AG09309 (cell line): ENCODE measurements at places on chromosomes 13 and 19.

- no peak for DNase-seq
Observed at GRCh38 chr19:33175886-33176669, 18.1 kb upstream of the LRP3 start.

DNA sequence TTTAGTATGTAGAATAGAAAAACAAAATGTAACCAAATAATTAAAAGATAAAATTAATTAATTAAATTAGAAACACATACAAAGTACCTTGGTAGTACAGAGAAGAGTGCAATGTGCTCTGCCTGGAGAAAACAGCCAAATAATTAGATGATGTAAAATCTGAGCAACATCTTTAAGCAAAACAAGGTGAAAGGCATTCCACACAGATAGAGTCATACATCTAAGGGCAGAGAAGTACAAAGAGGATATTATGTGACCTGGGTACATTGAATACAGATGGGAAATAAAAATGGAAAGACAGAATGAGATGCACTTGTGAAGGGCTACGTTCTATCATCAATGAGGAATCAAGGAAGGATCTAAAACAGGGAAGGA, 25.2 kb upstream of the FNDC3A start:
- no peak for DNase-seq

DNA sequence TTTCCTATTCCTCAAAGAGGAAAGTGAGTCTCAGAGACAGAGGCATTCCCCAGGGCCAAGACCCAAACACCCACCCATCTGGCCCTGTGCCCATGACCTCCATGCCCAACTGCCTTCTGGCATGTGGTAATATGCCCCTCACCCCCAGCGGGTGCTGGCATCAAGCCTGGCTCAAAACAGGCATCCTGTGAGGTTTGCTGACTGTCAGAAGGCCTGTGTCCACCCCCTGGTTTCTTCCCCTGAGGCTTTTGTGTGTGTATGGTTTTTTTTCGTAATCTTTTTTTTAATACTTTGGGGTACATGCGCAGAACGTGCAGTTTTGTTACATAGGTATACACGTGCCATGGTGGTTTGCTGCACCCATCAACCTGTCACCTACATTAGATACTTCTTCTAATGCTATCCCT, 7.6 kb upstream of the KANK2 start:
- DNase-seq = no peak

GRCh38 chr19:33430674-33431277, 57.3 kb downstream of the CEBPG start:
- DNase-seq = no peak

DNA sequence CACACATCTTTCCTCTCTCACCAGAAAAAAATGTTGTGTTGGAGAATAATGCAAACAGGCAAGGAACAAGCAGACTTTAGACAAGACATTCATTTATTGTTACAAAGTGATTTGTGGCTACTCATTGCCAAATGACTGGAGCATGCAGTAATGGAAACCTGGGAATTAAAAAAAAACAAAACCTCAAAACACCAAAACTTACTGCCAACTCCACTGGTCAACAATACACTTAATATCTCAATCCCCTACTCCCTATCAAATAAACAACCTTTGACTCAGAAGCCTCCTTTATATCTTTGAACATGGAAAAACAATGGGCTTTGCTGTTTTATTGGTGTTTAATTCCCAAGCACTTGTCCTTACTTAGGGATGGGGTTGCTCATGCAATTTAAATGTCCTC, 112.8 kb downstream of the POSTN start:
- DNase-seq = no peak

DNA sequence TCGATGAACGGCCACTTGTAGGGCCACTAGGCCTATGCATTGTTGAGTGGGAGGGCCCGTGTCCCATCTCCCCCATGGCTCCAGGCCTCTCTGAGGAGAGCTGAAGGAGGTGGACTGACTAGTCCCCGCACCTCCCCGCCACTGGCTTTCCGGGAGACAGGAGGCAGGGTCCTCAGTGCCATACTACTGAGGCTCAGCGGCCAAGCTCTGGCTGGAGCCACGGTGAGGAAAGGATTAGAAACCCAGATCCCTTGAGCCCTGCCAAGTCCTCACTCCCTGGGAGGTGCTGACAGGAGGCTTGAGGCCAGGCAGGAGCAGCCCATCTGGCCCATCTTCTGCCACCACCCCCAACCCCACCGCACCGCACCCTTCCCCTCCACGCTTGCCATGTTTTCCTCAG, 29.0 kb downstream of the CCDC8 start:
- DNase-seq = no peak

GRCh38 chr13:40401911-40402776, 264.3 kb downstream of the FOXO1 start:
- DNase-seq = peak; percentile 86

DNA sequence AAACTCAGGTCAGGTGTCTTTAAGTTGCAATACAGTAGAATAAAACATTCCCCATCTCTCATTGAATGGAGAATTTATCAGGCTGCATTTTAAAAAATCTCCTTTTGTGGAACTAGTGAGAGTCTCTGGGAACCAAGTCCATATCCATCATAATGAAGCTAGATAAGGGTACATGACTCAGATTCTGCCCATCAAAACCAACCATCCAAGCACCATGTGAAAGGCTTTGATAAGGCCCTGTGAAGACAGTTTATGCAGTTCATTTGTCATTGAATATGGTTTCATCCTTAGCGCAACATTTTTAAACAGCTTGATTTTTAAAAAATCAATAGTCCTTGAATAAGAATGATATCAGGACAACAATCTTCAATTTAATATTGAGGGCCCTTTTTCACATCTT, 56.3 kb upstream of the DIAPH3 start:
- no peak for DNase-seq

- DNase-seq = no peak
Observed at GRCh38 chr19:8481616-8482015, 20.8 kb downstream of the PRAM1 start.

DNA sequence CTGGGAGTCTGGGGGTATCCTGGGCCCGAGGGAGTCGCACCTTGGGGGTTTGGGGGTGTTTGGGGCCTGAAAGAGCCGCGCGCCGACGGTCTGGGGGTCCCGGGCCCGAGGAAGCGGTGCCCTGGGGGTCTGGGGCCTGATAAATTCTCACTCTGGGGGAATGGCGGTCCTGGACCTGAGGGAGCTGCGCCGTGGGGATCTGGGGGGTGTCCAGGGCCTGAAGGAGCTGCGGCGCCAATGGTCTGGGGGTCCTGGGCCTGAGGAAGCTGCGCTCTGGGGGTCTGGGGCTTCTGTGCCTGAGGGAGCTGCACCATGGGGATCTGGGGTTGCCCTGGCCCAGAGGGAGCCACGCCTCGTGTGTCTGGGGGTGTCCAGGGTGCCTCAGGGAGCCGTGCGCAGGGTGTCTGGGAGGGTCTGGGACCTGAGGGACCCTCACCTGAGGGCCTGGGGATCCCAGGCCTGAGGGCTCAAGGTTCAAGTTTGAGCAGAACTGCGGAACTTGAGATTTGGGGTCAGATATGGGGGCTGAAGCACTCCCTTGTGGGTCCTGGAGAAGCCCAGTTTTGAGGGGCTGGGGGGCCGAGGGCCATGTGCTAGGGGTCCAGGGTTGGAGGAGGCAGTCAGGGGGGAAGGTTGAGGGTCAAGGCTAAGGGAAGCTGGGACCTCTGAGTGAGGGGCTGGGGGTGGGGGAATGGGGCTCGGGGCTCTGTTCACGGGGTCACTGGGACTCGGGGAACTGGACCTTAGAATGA, 1.1 kb downstream of the HDGFL2 start:
- no peak for DNase-seq

GRCh38 chr19:53374743-53375142, 9.2 kb downstream of the ZNF525 start:
- no peak for DNase-seq

DNA sequence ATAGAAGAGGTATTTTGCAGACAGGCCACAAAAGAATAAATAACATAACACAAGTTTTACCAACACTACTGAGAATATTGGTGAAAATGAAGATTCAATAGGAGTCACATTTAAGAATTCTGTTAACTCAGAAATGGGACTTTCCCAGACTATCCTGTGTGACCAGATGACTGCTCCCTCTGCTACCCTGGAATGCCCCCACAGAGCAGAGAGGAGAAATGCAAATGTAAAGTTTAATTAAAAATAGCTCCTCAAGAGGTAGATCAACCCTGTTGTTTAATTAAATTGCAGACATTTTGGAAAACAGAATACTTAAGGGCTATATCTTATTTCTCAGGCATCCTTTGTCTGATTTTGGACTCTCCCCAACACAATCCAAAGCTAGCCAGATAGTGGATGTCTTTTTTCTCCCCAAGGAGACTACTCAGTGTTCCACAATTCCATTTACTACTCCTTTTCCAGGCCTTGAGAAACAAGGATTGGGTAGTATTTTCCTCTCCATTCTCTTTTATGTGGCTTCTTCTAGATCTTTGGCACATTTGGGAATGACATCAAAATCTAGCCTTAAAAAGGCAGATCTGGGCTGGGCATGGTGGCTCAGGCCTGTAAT, 104.7 kb upstream of the TSC22D1 start:
- no peak for DNase-seq

DNA sequence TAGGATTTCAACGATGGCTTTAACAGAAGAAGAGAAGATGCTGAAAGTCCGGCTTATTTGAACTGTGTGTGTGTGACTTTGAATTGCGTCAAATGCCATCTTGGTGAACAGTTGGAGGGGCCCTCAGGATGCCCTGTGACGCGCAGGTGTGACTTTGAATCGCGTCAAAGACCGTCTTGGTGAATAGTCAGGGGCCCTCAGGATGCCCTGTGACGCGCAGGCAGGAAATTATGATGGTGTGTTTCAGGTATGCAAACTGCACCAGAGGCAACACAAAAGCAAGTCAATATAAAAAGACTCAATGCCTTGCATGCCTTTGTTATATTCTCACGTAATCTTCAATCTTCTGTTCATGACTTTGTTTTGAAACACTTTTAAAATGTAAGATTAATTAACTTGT, 29.2 kb downstream of the ATP11A start:
- DNase-seq = no peak

DNA sequence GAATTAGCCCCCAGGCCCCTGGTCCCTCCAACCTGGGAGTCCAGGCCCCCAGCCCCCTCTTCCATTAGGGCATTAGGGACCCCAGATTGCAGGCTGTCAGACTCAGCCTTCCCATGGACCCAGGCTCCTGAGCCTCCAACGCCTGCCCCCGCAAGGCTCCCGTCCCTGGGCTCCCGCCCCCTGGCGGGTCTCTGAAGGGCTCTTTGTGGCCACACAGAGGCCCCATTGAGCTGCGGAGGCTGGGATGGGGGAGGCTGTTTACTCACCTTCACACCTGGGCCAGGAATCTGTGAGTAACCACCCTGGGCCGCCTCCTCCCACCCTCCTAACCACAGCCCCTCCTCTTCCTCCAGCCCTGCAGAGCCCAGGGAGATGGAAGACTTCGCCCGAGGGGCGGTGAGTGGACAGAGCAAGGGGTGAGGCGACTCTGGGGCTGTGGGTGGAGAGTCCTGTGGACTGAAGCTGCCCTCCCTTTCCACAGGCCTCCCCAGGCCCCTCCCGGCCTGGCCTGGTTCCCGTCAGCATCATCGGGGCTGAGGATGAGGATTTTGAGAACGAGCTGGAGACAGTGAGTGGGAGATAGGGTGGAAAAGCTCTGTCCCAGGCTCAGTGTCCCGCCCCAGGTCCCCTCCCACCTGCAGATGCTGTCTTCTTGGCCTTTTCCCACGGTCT, 4.9 kb downstream of the ARHGEF1 start:
- DNase-seq = no peak

DNA sequence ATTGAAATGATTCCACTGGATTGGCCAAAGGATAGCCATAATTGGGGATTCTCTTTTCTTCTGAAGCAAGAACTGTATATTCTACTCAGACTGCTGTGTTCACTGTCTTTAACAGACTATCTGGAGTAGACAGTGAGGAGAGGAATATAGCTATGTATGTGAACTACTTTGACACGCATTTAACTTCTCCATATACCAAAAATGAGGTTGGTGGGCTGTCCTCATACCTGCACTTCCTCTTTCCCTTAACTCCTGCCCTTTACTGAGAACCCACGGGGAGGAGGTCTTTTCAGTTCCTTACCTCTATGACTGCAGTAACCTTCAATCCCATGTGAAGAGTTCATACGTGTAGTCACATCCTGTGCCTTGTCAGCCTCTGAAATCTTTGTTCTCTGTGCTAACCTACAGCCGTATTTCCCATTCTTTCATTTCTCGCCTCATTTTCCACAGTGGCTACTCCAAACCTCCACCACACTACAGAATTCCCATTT, 305.8 kb downstream of the MTUS2 start:
- DNase-seq = no peak

- DNase-seq = no peak
Observed at GRCh38 chr19:34645551-34645950, 31.4 kb downstream of the SCGB2B2 start.

DNA sequence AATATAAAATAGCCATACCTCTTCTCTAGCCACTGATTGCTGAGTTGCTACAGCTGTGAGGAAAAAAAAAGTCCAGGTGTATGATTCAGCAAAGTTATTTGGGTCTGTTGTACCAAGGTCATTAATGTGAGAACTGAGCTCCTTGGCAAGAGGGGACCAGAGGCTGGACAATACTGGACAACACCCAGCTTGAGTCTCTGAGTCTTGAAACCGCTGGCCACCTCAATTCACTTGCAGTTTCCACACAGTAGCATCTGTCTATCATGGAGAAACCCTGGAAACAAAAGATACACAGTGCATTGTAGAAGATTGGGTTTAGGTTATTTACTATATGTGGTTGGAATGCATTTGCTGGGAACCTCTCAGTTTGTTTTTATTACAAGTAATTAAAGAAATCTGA, 60.4 kb downstream of the WDFY2 start:
- no peak for DNase-seq

GRCh38 chr13:39930544-39931444, 275.3 kb downstream of the COG6 start:
- no peak for DNase-seq

GRCh38 chr19:46776927-46777911, 11.2 kb downstream of the SLC1A5 start:
- DNase-seq = no peak

- DNase-seq = no peak
Observed at GRCh38 chr19:35290381-35291127, 1.4 kb upstream of the MAG start.

- DNase-seq = no peak
Observed at GRCh38 chr19:34847393-34847792, 74.4 kb upstream of the ZNF599 start.

GRCh38 chr19:41427647-41428480, 690 bp upstream of the B3GNT8 start:
- DNase-seq = no peak

DNA sequence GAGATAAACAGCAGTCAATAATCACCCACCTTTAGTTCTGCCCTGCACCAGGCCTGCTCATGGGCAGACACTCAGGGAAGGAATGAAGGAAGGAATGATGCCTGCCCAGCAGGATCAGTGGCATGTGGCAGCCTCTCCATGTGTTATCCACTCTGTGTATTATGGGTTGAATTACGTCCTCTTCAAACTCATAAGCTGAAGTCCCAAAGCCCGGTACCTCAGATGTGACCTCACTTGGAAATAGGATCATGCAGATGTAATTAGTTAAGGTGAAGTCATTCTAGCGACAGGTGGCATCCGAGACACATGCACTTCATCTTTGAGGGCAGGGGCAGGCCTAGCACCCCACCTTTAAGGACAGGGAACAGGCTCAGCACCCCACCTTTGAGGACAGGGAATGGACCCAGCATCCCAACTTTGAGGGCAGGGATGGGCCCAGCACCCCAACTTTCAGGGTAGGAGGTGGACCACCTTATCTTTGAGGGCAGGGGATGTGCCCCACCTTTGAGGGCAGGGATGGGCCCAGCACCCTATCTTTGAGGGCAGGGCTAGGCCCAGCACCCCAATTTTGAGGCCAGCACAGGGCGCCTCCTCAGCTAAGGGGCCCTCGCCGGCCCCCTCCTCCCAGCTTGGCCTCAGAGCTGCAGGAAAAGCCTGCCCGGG, 127.6 kb downstream of the URI1 start:
- DNase-seq = no peak

- DNase-seq = no peak
Observed at GRCh38 chr13:28031896-28032288, 43.4 kb upstream of the URAD start.
